ENCODE measurements at places on chromosomes 7 and 10.
A peak's percentile ranks its signal among the peaks of the same experiment; 100 is the strongest.

- peak; percentile 25 for DNase-seq
Observed at GRCh38 chr10:62870866-62871265, 54.7 kb upstream of the EGR2 start.

GRCh38 chr7:140541513-140542227 lies 62.4 kb upstream of the MKRN1 start:
- no peak for DNase-seq

- DNase-seq, result no peak
Observed at GRCh38 chr7:55965805-55966421, 1.5 kb downstream of the NIPSNAP2 start.

DNA sequence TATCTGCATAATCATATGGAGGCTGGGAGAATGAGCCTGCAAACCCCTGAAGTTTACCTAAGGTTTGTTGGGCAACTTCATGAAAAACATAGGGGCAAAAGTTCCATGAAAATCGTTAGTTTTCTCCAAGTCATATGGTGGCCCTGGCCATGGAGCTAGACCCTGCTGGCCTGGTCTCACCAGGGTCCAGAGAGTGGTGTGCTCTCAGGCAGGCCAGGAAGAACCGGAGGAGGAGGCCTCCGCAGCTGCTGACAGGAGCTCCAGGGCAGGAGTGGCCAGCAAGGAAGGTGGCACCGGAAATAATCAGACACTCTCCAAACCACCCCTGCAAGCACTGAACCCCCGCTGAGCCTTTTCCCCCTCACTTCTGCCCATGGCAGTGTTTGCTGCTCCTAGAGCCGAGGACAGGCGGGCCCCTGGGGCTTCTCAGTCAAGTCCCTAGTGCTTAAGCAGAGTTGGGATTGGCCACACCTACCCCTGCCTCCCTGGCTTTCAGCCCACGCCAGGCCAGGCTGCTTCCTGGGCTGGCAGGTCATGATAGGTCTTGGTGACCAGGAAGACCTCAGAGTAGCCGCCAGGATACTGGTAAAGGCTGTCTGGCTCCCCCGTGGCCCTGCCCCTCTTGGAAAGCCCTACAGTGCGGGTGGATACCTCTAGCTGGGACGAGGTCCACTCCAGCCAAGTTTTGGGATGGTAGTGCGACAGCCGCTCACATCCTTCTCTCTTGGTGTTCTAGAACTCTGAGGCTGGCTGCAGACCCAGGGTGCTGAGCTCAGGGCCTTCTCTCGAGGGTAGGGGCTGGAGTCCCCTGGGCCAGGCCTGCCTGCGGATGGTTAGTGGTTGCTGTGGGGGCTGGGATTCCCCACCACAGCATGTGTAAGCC lies 242.8 kb downstream of the MGMT start:
- DNase-seq, result no peak

DNA sequence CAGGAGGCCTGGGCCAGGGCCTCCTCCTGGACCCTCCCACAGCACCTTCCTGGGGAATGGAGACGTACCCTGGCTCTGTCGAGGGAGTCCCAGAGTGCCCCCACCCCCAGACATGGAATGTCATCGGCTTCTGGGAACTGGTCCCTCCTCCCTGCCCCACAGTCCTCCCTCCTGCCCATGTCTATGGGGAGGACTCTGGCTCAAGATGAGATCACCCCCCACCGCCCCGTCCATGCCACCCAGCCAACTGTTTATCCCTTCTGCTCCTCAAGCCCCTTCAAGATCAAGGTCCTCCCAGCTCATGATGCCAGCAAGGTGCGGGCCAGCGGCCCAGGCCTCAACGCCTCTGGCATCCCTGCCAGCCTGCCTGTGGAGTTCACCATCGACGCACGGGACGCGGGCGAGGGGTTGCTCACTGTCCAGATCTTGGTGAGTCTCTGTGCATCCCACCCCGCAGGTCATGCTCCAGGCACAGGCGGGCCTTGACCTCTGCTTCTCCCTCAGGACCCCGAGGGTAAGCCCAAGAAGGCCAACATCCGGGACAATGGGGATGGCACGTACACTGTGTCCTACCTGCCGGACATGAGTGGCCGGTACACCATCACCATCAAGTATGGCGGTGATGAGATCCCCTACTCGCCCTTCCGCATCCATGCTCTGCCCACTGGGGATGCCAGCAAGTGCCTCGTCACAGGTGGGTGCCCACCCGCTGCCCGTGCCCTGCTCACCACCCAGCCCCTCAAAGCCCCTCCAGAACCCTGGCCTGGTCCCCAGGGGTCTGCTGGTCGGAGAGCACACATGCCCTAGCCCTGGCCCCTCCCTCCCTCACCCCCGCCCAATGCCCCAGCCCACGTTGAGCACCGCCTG lies 14.1 kb upstream of the ATP6V1F start:
- DNase-seq, result no peak

- DNase-seq, result no peak
Observed at GRCh38 chr10:80540981-80541750, 3.5 kb downstream of the SH2D4B start.

- DNase-seq, result no peak
Observed at GRCh38 chr10:93138113-93138870, 64.6 kb downstream of the CYP26A1 start.

GRCh38 chr7:101733713-101734475 lies 83.5 kb upstream of the CUX1 start:
- no peak for DNase-seq

DNA sequence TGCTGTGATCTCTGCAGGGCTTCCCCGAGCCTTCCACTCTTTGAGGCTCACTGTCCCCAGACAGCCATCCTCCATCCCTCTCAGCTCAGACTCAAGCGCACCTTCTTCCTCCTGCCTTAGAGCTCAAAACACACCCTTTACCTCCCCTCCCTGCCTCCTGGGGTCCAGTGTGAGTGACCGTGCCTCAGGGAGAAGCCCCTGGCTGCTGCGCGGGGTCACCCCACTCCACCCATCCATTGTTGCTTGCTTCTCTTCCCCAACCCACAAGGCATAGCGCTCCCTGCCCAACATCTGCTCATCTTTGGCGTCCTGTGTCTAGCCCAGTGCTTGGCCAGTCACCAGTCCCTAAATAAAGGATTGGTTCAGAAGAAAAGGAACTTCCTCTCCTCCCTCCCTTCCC lies 170.3 kb downstream of the TCERG1L start:
- DNase-seq, result no peak

DNA sequence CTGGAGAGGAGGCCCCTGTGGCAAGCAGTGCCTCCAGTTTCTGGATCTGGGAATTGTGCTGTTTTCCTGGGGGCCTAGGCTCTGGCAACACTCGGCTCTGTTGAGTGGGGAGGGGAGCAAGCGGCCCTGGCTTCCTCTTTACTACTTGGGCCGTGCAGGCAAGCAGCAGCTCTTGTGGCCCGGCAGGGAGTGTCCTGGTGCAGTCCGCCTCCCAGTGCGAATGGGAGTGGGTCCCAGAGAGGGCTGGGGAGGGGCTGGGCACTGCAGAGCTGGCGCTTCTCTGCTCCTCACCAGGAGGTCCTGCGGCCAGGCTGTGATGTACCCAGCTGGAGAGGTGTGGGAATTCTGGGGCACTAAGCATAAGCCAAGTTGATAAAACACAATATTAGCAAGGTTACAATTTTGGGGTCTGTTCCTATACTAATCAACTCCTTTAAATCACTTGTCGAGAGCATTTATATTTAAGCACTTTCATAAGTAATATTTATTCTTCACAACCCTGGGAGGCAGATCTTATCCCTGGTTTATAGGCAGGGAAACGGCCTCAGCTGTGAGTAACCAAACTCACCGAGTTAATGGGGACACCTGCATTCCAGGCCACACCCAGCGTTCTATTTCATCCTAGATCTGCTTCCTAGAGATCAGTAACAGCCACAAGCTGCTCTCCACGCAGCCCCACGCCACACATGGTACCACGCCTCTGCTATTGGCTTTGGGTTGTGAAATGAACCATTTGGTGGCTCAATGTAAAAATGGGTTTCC lies 183.4 kb upstream of the PLXNA4 start:
- DNase-seq, result no peak

- DNase-seq, result no peak
Observed at GRCh38 chr10:59227136-59227673, 50.8 kb downstream of the PHYHIPL start.

All from stimulated activated CD4-positive, alpha-beta T cell treated with anti-CD3 and anti-CD28 coated beads, Interleukin-12 subunit alpha, Interleukin-12 subunit beta, amount 100 ng/mL, for 48 hours (primary cell).